ENCODE measurements at places on chromosomes 12 and 14.

DNA sequence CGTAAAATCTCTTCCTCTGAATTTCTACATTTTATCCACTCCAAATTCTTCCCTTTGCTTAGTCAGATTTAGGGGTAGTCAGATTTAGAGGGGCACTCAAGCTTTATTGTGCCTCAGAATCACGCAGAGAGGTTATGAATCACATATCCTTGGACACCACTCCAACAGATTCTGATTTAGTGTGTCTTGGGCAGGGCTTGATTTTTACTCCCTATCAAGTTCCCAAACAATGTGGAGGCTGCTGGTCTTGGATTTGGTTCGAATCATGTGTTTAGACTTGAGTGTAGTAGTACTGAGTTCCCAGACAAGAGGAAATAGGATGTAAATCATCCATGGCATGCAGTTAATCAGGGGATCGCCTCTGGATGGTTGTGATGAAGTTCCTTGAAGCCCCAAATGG lies 298.1 kb upstream of the CLEC14A start:
- no peak for DNase-seq

DNA sequence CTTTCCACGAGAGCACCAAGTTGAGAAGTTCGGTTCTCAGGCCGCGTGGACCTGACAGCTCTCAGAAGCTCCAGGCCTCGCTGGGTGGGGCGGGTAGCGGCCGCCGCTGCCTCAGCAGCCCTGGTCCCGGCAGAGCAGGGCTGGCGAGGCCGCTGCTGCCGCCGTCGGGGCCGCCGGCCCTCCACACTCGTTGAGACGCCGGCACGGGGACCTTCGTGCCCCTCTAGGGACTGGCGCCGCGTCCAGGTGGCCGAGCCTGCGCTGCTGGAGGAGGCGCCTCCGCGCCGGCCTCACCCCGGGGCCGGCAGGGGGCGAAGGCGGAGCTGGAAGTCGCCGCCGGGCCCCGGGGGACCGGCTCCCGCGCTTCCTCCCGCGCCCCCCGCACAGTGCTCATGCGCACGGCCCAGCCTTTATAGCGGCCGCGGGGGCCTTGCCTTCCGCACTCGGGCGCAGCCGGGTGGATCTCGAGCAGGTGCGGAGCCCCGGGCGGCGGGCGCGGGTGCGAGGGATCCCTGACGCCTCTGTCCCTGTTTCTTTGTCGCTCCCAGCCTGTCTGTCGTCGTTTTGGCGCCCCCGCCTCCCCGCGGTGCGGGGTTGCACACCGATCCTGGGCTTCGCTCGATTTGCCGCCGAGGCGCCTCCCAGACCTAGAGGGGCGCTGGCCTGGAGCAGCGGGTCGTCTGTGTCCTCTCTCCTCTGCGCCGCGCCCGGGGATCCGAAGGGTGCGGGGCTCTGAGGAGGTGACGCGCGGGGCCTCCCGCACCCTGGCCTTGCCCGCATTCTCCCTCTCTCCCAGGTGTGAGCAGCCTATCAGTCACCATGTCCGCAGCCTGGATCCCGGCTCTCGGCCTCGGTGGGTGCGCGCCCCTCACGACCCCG lies at the start of gene COCH:
COCH (plus strand) TSS at position 440 of the 879 bp plus-strand sequence; CDS start at position 820, 380 bp downstream.
- no peak for DNase-seq

- no peak for DNase-seq
Measured at GRCh38 chr12:45348986-45349385, 133.1 kb downstream of the ANO6 start.

DNA sequence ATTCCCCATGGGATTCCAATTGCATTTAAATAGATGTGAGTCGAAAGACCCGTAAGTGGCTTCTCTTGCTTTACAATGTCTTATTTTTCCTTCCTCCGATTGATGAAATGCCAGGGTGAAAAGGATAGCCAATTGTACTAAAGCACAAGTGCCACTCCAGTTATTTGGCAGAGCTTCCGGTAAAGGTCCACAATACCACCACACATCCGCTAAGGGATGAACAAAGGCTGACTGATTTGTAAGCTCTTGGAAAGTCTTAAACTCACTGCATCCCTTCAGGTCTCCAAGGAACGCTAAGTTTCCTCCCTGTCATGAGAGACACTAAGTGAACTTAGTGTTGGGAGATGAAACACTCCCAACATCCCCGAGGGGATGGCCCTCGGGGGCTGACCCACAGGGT lies 21.2 kb upstream of the RNASE1 start:
- DNase-seq, result no peak
